ENCODE measurements at places on chromosomes 12 and 14.

DNA sequence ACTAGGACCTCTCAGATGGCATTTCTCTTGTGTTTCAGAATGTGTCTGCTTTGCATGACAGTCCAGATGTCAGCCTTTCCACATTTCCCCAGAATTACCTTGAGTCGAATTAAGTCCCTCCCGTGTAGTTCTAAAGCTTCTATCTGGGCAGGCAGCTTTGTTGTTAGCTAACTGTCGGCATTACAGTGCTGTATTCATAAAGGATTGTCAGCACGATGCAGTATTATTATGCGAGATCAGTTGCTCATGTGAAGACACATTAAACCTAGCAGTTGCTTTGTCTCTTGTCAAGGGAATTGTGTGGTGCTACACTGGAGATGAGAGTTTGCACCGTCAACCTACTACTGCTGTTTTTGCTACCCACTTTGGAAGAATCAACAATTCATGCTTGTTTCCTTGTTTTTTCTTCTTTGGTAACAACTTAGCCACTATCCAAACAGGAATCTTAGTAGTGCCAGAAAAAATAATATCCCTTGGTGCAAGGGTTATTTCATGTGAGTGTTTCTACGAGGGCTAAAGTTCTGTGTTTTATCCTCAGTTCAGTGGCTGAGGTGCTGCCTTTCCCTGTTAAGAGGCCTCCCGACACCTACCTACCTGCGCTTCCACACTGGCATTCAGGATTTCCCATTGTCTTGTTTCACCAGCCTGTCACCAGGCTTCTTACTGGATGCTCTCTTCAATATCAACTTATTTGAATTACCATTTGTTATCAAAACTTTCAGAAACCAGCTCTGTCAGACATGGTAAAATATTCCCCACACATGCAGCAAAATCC, 297.9 kb upstream of the G2E3 start:
- no peak for DNase-seq

DNA sequence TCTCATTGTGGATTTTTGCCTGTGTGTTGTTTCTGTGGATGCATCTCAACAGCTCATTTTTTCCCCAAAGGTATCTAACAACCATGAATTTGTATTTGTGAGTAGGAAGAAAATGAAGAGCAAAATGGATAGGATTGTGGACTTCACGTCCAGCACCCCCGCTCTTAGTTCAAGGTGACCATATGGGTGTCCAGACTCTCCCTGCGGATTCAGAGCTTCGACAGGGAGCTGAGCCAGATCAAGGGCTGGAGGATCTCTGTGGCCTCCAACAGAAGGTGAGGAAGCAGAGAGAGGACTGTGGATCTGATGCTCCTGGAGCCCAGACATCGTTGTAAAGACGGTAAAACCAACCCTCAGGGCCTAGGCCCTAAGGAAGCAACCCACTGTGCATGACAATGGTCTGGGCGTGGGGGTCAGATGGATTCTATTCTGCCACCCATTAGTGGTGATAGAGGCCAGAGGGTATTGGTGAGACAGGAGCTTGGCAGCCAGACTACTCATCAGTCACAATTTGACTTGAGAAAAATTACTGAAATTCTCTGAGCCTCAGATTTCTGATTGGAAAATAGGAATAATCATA, 659.7 kb upstream of the TMEM132C start:
- DNase-seq, result no peak

DNA sequence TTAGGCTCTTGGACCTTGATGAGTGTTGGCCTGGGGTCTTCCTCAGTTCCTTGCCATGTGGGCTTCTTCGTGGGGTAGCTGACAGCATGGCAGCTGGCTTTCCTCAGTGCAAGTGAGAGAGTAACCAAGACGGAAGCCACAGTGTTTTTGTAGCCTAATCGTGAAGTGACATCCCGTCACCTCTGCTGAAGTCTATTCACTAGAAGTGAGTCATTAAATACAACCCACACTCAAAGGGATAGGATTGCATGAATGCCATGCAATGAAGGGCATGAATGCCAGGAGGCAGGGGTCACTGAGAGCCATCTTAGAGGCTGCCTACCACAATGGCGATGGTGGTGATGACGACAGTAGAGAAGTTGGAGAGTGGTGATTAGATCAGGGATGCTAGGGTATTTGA, 13.5 kb upstream of the ASIC1 start:
- no peak for DNase-seq

GRCh38 chr14:46820291-46820690, 168.7 kb upstream of the RPL10L start:
- DNase-seq, result no peak

GRCh38 chr14:30193845-30194501, 266.3 kb upstream of the PRKD1 start:
- no peak for DNase-seq

DNA sequence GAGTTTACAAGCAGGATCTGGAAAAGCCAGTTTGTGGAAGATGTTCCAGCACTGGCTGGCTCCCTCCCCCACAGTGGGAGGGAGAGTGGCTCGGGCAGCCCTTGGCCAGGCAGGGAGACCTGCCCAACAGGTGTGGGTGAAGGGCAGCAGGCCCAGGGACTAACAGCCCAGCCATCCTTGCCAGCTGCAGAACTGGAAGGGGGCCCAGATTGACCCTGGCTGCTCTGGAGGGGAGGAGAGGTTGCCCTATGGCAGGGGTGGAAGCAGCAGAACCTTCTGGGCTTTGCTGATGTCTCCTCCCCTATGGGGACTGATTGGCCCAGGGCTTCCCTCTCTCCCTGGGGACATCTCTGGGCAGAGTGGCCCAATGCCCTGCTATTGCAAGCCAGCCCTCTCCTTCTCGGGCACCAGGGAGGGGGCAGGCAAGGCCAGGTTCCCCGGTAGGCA, 20.5 kb downstream of the IRF2BPL start:
- no peak for DNase-seq

- DNase-seq, result no peak
These were observed 10.2 kb downstream of the SCN8A start for GRCh38 chr12:51601241-51601640.

- no peak for DNase-seq
These were observed 80.6 kb downstream of the DDX51 start for GRCh38 chr12:132063491-132063890.

DNA sequence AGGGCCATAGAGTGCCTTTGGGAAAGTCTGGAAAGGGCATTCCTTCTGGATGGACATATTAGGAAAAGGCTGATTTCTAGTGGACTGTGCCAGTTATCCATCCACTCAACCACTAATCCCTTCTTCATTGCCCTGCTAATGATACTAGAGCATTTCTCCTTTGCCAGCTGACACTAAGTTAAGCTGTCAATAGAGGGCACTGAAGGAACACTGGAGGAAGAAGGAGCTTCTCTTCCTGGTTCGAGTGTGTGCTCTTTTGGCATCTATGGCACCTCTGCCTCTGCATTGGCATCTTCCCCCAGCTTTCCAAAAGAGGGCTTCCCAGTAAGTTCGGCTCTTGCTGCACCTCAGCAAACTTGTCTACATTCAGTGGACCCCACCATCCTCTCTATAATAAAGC, 165.4 kb downstream of the DERA start:
- peak; percentile 44 for DNase-seq

GRCh38 chr12:22268973-22269372, 65.5 kb downstream of the ST8SIA1 start:
- no peak for DNase-seq

- peak; percentile 90 for DNase-seq
These were observed 459.2 kb downstream of the RAD51B start for GRCh38 chr14:68278576-68279436.

GRCh38 chr14:92615451-92615850, 101.9 kb downstream of the RIN3 start:
- no peak for DNase-seq

GRCh38 chr14:30869551-30870155, 4.7 kb upstream of the COCH start:
- DNase-seq, result no peak

- no peak for DNase-seq
These were observed 24.7 kb upstream of the NPFF start for GRCh38 chr12:53532021-53532420.

- DNase-seq, result no peak
These were observed 310.0 kb downstream of the BTG1 start for GRCh38 chr12:91835693-91836092.

DNA sequence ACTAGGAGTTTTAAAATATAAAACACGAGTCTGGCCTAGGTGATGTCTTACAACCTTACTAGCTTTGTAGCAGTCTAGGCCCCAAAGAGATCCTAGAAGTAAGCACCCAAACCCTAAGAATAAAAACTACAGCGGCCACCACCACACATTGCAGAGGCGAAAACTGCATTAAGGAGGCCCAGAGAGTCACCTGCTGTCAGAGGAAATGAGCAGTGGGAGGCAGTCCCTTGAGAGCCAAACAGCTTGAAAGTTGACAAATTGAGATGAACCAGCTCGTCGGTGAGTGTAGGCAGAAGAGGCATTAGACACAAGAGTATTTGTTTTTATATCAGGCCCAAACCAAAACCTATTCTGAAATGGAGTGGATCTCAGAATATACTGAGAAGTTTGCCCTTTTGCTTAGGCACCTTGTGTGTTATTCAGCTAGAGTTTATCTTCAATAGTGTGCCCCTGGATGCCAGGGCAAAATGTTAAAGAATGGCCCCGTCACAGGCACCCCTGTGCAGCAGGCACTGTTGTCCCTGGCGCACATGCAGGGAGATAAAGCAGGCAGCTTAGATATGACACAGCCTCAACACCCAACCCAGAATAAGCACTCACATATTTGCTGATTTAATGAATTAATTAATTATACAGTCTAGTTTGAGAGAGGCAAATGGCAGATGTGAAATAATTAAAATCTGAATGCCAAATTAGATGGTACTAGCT, 56.7 kb downstream of the TTC7B start:
- DNase-seq, result no peak

GRCh38 chr12:30213166-30213565, 429.4 kb upstream of the TMTC1 start:
- no peak for DNase-seq

DNA sequence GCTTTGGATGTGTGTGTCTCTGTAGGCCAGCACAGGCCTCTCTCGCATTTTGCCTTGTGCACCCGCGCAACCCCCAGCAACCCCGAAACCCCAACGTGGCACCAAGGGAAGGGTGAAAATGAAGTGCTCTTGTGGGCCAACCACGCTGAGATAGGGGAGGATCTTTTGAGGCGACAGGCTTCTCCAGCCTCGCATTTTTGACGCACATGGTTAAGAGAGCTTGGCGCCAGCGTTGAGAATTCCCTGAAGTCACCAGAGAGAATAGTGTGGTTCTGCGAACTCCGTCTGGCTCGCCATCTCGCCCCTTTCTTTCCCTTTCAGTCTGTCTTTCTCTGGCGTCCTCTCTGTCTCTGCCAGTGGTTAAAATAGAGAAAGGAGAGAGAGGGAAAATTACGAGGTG, 1.9 kb upstream of the TBX3 start:
- no peak for DNase-seq

GRCh38 chr12:11797317-11797913, 147.9 kb downstream of the ETV6 start:
- peak; percentile 28 for DNase-seq

DNA sequence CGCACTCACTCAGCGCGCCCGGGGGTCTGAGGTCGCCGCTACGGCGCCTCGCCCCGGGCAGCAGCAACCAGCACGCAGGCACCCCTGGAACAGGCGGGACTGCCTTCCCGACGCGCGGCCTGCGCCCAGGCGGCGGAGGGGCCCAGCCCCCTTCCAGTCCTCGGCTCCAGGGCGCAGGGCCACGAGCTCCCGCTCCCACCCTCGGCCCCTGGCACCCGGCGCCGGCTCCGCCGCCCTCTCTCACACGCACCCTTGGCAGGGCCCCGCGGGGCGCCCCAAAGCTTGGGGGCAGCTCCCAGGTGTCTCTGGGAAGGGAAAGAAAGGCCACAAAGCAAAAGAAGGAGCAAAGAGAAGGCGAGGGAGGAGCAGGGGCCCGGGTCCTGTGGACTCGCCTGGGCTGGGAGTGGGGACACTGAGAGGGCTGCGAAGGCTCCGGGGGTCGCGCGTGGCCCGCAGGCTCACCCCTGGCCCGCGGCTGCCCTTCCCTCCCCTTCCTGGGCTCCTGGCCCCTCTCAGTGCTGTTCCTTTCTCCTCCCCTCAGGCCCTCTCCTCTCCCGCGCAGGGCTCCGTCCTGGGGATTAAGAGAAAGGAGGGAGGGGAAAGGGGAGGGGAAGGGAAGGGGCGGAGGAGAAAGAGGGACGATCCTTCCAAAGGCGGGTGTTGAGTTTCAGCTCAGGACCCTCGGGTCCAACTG, 907 bp upstream of the EFS start:
- no peak for DNase-seq

- DNase-seq, result no peak
These were observed 11.8 kb upstream of the WSCD2 start for GRCh38 chr12:108117163-108117849.

DNA sequence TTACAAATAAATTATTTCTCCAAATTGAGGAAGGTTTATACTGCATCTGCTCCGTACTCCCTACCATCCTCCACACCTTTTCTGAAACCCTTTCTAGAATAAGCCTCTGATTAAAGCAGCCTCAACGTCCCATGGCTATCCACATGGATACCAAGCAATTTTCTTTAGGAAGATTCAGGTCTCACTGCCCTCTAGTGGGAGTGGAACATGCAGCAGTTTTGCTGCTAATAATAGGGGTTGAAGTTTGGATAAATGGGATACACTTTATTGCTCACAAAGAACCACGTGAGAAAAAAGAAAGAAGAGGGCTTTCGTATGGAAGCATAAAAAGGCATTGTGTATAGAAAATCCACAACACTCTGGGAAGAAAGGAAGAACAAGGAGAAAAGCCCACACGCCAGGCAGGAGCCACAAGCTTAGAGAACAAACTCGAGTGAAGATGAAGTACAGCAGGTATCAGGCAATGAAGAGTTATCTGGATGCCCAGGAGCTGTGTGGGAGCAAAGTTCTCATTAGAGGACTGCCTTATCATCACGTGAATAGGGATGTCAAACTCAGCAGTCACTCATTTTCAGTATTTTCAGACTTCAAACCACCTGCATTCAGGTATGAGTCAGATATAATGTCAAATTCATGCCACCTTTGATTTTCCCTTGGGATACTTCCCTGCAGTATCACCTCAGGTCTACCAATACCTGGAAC, 45.8 kb downstream of the CCER1 start:
- DNase-seq, result peak; percentile 6

GRCh38 chr12:87227162-87227561, 802.0 kb downstream of the C12orf50 start:
- DNase-seq, result no peak

- no peak for DNase-seq
These were observed 114.0 kb downstream of the PLEKHA5 start for GRCh38 chr12:19243551-19243950.

GRCh38 chr12:60539592-60539991, 943.8 kb downstream of the SLC16A7 start:
- DNase-seq, result no peak

DNA sequence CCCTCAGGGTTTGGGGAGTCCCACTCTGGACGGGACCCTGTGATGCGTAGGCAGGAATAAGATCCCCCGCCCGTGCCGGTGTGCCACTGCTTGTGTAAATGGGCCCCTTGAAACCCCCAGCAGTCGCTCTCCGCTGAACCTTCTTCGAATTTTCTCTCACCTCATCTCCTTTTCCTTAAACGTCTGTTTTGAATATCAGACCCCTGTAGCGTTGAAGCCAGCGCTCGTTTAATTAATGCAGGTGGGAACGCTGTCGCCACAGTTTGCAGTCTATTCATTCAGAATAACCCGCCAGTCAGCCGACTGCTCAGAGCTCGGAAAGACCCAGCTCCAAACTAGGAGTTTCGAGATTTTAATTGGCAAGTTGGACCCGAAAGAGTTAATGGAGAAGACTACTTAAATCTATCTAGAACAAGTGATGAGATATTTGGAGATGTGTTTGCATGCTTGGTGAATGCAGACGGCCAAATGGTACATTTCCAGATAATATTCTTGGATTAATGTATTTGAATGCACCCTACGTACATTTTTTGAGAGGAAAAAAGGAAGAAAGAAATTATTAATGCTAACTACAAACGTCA, 739 bp upstream of the PPP2R5E start:
- DNase-seq, result no peak

Data from HepG2 (cell line).